ENCODE measurements at places on chromosomes 5 and 9.

- no peak for DNase-seq
Observed at GRCh38 chr9:93860694-93861658, 94.2 kb downstream of the BARX1 start.

DNA sequence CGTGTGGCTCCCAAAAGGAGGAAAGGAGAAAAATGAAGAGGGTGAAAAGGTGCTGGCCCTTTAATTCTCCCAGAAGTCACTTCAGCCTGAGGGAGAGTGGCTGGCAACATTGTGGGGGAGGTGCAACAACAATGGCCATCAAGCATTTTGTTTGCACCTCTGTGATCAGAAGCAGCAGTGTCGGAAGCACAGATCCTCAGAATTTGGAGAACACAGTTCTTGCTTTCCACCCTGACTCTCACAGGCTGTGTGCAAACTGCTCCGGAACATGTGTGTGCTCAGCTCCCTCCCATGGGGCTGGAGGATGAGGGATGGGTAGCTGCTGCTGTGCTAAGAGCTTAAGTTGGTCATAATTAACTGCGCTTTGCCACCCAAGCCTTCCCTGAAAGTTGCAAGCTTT is 127.1 kb downstream of the DPYSL3 start:
- no peak for DNase-seq

- DNase-seq, result no peak
Observed at GRCh38 chr5:19986031-19986619, 1.9 kb downstream of the CDH18 start.

GRCh38 chr9:1008216-1008615 is 31.8 kb downstream of the DMRT3 start:
- DNase-seq, result no peak

Data from activated effector memory CD4-positive, alpha-beta T cell treated with Interleukin-2 at 50 U/mL for 16 hours (primary cell).